ENCODE measurements at places on chromosomes 16 and 17. TPM values are rescaled to one million over a fixed set of nuclear protein-coding genes. Genes with fewer than 3 reads are reported as not detected.

FAM234A gene
- total RNA-seq: 86.8 TPM

MT1X gene
- total RNA-seq: 30.9 TPM

PRR35 gene
- total RNA-seq: not detected

DRC7 gene
- not detected for total RNA-seq

RGS11 gene
- 0.17 TPM for total RNA-seq

KRTAP2-2 gene
- not detected for total RNA-seq

PALB2 gene
- total RNA-seq: 5.9 TPM

TMC5 gene
- not detected for total RNA-seq

KCNJ12 gene
- 0.15 TPM for total RNA-seq

SMPD3 gene
- not detected for total RNA-seq

RNF167 gene
- total RNA-seq: 53.8 TPM

YBX2 gene
- not detected for total RNA-seq

PLA2G10 gene
- total RNA-seq: not detected

RUNDC3A gene
- not detected for total RNA-seq

PLEKHH3 gene
- 24.0 TPM for total RNA-seq

CTF1 gene
- total RNA-seq: 4.7 TPM

CLTC gene
- 200 TPM for total RNA-seq

MCRIP2 gene
- 21.4 TPM for total RNA-seq

TPSD1 gene
- not detected for total RNA-seq

ACAP1 gene
- total RNA-seq: 0.50 TPM

HSD17B1 gene
- 0.84 TPM for total RNA-seq

KRTAP2-1 gene
- not detected for total RNA-seq

CARD14 gene
- total RNA-seq: under 0.01 TPM

KCNJ2 gene
- 1.0 TPM for total RNA-seq

C16orf96 gene
- total RNA-seq: under 0.01 TPM

TAT gene
- not detected for total RNA-seq

CDRT15 gene
- not detected for total RNA-seq

KRTAP17-1 gene
- not detected for total RNA-seq

ZNF469 gene
- 2.8 TPM for total RNA-seq

CCL5 gene
- total RNA-seq: not detected

CHST5 gene
- total RNA-seq: under 0.01 TPM

CDIP1 gene
- 8.0 TPM for total RNA-seq

SHBG gene
- total RNA-seq: 0.15 TPM

CASKIN1 gene
- total RNA-seq: not detected
